ENCODE measurements at places on chromosomes 2 and 18.

GRCh38 chr18:76476665-76477561 lies 18.1 kb downstream of the ZNF516 start:
- no peak for DNase-seq

GRCh38 chr2:134282629-134283400 lies 28.9 kb downstream of the MGAT5 start:
- no peak for DNase-seq

GRCh38 chr2:239690651-239691631 lies 290.1 kb upstream of the HDAC4 start:
- peak; percentile 54 for DNase-seq

GRCh38 chr2:237200462-237200861 lies 114.8 kb downstream of the COPS8 start:
- no peak for DNase-seq

DNA sequence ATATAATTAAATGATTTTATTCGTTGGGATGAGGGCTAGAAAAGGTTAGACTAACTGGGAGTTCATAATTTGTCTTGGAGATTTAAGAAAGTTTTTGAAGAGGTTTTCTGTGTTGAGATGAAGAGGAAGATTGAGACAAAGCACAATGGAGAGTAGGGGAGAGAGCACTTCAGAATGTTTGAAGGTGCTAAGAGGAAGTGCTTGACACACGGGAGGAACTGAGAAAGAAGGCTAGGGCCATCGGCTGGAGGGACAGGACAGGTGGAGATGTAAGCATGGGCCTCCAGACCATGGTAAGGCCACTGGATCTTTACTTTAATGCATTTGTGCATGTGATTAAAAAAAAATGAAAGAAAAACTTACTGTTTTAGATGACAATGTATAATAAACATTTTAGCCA lies 31.5 kb downstream of the GREB1L start:
- DNase-seq, result no peak

- DNase-seq, result no peak
Measured at GRCh38 chr2:212970132-212970531, 181.3 kb downstream of the IKZF2 start.

DNA sequence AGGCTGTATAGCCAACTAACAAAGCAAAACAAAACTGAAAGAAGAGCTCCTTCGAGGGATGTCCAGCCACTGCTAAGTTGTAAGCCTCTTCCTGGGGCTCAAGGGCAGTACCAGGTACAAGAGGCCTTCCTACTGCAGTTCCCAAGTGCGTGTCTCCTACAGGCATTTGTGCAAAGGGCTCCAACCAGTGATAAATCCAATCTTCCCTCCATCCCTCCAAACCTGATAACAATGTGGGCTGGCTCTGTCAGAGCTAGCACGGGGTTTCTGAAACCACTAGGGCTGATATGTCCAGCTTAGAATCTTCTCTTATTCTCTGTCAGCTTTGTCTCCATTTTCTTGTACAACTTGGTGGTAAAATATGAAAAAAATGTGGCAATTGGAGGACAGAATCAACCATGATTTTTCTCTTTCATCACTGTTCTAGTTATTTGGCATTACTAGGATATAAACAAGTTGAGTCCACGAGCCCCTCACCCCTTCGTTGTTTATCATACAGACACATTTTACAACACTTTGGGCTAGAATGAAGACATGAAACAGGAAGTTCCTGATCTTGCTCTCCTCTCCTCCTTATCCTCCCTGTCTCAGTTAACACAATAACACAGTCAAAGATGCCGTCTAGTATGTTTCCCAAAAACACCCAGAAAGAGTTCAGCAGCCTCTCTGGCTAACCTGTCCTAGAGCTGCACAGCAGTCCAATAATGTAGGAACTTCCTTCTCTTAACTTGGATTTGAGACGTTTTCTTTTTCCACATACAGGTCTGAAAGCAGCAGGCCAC lies 35.4 kb upstream of the WIPF1 start:
- no peak for DNase-seq

- DNase-seq, result no peak
Measured at GRCh38 chr2:56456791-56457190, 273.0 kb downstream of the CCDC85A start.

DNA sequence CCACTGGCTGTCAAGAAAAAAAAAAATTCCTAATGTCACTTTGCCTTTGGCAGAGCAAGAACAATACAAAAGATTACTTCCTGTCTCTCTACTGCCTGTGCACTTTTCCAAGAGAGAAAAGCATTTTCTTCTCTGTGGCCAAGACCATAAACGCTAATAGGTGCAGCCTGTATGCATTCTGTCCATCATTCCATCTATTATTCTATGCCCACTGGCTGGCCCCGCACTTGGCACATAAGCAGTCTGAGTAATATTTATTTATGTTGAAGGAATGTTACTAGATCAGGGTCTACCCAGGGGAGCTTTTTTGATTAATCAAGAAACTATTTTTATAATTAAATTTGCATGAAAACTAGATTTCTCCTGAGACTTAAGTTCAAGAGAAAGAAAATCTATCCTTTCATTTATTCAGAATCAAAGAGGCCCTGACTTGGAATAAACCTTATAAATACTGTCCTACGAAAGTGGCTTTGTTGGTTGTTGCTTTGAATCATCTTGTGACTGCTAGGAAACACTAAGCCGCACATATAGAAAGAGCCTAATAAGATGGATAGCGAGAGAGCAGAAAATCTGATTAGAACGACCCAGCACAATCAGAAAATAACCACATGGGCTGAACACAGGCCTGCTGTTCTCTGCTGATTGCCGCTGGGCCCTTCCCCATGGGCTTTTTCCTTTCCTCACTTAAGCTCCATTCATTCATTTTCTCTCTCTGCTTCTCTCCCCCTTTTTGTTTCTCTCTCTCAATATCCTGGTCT lies 59.4 kb downstream of the MMADHC start:
- no peak for DNase-seq

DNA sequence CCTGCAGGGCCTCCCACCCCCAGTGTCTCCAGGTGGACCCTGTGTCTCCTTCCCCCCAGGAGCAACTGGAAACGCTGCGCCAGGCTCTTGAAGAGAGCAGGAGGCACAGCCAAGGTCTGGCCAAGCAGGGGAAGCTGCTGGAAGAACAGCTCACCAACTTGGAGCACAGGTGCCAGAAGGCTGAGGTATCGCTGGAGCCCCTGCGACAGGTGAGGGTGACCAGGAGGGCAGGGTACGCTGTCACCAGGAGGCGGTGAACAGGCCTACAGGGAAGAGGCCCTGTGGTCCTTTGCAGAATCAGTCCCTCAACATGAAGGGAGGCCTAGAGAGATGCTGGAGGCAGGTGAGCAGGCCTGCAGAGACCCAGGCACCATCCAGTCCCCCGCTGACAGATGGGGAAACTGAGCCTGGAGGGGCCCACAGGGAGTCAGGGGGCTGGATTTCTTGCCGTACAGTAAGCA lies 15.6 kb upstream of the SNED1 start:
- DNase-seq, result peak; percentile 49
